Fibroblast of pulmonary artery (primary cell): ENCODE measurements at places on chromosomes 2 and 18.

DNA sequence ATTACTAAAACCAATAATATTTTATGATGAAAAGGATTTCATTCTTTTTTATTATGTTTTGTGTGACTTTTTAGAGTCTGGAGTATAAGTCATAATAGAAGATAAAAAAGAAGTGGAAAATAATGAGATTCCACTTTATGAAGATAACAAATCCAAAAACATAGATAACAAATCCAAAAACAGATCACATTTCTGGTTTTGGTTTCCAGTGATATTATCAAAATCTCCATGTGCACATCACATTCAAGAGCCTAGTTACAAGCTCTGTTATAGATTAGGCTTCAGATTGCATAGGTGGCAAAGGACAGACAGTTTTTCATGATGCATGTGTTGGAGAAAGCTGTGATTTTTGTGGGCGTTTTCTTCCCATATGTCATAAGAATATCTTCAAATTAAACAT, 648.2 kb downstream of the STK39 start:
- DNase-seq: no peak

GRCh38 chr2:43458014-43458628, 137.7 kb downstream of the THADA start:
- DNase-seq: peak; percentile 60

DNA sequence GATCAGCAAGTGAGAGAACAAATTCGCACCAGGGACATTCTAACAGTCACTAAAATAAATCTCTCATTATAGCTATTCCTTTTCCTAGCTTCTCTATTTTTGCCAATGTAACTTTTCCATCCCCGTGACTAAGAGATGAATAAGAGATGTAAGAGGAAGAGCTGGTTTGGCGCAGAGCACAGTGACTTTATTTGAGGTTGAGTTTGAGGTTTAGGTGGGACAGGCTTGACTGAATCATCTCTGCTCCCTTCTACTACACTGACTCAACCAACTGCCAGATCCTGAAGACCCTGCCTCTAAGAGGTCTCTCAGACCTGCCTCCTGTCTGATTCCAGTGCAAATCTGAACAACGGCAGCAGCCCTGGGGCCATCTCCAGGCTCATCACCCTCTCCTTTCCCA, 28.0 kb downstream of the RFX8 start:
- DNase-seq: peak; percentile 52

GRCh38 chr2:95087379-95087778, 34.2 kb downstream of the MRPS5 start:
- DNase-seq: no peak

DNA sequence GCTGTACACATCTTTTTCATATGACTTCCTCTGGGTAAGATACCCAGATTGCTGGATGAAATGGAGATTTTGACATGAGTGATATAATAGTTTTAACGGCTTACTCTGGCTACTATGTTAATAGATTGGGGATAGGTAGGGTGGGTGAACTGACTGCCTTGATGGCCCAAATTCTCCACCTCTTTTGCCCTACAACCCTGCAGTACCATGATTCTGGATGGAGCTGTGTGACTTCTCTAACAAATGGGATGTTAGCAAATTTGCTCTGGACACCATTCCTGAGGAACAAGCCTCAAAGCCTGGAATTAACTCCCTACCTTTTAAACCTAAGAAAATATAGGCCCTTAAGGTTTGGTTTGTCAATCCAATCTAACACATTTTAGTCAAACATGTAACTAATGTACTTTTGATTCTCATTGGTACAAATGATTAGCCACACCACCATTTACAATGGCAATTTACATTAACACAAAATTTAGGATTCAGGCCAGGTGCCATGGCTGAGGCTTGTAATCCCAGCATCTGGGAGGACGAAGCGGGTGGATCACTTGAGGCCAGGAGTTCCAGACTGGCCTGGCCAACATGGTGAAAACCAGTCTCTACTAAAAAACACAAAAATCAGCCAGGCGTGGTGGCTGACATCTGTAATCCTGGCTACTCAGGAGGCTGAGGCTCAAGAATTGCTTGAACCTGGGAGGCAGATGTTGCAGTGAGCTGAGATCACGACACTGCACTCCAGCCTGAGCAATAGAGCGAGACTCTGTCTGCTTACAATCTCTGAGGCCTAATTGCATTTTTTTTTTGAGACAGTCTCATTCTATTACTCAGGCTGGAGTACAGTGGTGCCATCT, 12.8 kb downstream of the CLK1 start:
- DNase-seq: no peak

DNA sequence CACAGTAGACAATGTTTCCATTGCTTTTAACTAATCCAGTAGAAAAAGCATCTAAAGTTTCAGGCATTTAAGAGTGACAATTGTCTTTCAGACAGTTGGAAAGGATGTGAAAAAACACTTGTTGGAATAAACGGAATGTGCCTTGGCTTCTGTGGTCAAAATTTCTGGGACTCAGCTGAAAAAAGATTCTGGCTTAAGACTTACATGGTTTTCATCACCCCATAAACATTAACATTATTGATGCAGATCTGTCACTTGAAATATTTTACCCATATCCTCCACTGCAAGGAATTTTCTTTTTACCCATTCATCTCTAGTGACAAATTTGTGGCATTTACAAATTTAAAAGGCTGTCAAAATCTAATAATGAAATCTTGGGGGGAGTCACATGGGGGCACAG, 166.0 kb downstream of the SRBD1 start:
- DNase-seq: no peak

DNA sequence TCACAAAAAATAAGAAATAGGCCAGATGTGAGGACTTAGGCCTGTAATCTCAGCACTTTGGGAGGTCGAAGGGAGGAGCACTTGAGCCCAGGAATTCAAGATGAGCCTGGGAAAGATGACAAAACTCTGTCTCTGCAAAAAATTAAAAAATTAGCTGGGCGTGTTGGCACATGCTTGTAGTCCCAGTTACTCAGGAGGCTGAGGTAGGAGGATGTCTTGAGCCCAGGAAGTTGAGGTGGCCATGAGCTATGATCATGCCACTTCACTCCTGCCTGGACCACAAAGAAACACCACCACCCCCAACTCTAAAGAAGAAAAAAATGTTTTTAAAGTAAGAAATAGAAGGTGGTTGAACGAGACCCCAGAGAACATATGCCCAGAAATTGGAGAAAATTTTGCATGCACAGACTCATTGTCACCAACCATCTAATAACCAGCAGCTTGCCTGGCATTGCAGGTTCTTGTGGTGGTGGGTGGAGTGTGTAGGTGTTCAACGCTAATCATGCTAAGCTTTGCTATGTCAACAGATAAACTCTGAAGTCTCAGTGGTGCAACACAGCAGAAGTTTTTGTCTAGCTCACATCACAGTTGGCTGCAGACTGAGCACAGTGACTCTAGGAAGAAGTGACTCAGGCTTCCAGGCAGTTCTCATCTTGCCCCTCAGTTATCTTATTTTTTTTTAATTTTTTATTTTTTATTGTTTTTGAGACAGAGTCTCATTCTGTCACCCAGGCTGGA, 18.6 kb downstream of the ARL4C start:
- no peak for DNase-seq

GRCh38 chr2:98771721-98772524, 41.0 kb upstream of the MGAT4A start:
- peak; percentile 76 for DNase-seq

DNA sequence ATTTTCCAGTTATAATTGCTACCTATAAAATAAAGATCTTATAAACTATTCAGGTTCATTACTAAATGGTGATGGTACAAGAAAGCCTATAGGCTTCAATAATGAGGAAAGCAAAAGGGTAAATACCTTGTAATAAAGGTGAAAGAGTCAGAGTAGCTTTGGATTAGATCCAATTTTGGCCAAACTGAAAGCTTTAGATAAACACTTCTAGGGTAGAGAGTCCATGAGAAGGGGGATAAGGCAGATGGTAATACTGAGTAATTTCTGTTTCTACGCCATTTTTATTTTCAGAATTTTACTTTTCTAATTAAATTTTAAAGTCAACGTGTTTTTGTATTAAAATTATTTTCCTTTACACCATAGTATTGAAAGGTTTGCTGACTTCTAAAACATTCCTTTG, 9.4 kb downstream of the CASP8 start:
- DNase-seq: no peak

DNA sequence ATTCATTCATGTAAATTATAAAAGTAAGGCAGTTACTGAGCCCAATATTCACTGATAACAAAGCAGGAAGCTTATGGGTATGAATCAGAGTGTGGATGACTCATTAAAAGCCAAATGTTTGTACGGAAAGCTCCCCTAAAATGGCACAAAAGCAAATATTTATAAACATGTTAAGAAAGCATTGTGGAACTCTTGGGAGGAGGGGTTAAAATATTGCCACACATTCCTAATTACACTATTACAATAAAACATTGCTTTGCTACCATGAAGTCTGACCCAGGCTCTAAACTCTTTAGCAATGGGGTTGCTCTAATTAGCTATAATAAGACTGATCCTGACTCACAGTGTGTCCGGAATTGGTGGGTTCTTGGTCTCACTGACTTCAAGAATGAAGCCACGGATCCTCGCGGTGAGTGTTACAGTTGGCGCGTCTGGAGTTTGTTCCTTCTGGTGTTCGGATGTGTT, 110.9 kb downstream of the NAB1 start:
- DNase-seq: peak; percentile 91

DNA sequence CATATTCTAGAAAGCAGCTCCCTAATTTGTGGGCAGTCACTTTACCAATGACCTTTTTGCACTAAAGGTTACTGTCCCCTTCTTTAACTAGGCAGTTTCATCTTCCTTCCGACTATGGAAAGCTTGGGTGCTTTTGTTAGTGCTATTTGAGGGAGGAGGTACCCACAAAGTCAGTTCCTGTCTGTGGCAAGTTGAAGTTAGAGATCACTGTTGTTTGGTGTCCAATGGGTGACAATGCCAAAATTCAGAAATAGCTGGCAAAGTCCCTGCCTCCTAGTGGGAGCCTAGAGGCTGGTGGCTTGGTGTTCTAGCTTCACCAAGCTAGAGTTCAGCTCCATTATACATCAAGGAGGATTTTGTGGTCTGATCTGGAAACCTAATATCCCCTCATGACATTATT, 87.1 kb upstream of the PNPT1 start:
- no peak for DNase-seq

GRCh38 chr18:62372156-62372555, 47.0 kb downstream of the TNFRSF11A start:
- no peak for DNase-seq

- peak; percentile 29 for DNase-seq
Observed at GRCh38 chr2:233686928-233687327, 5.2 kb downstream of the UGT1A7 start.

- DNase-seq: no peak
Observed at GRCh38 chr2:163733956-163734355, 1.9 kb downstream of the FIGN start.

DNA sequence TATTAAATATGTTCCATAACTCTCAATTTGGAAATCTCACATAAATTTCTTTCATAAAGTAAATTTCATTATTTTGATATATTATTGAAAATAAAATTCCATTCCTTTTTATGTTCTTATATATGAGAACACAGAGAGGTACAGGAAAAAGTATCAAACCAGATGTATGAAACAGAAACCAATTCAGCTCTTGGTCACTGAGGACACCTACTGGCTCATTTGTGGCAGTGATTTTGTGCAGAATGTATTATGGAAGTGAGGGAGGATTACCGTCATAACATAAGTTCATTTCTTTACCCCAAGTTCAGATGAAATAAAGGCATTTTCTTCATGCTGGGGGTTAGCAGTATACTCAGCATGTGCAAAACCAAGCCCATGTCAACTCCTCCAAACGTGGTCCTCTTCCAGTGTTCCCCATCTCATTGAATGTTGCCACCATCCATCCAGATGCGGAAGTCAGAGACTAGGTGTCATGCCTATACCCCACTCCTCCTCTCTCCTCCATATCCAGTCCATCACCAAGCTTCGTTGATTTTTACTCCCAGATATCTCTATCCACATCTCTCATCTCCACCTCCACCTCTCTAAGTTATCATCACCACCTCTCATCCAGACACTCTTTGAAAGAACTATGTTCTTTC, 41.7 kb upstream of the MALL start:
- peak; percentile 88 for DNase-seq

DNA sequence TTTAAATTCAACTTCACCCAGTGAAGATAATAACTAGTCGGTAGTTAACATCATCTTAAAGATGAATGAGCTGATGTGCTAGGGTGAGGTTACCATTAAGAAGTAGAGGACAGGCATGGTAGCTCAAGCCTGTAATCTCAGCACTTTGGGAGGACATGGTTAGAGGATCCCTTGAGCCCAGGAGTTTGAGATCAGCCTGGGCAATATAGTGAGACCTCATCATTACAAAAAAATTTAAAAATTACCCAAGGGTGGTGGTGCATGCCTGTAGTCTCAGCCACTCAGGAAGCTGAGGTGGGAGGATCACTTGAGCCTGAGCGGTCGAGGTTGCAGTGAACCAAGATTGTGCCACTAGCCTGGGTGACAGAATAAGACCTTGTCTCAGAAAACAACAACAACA, 4.7 kb downstream of the GALNT5 start:
- no peak for DNase-seq

- DNase-seq: peak; percentile 47
Observed at GRCh38 chr2:223837287-223838061, at the start of gene AP1S3. TSS of gene AP1S3 (minus strand) at chr2:223837582. CDS start at chr2:223837450, 132 bp downstream.

- peak; percentile 91 for DNase-seq
Observed at GRCh38 chr2:39696838-39697237, 31.1 kb downstream of the TMEM178A start.

DNA sequence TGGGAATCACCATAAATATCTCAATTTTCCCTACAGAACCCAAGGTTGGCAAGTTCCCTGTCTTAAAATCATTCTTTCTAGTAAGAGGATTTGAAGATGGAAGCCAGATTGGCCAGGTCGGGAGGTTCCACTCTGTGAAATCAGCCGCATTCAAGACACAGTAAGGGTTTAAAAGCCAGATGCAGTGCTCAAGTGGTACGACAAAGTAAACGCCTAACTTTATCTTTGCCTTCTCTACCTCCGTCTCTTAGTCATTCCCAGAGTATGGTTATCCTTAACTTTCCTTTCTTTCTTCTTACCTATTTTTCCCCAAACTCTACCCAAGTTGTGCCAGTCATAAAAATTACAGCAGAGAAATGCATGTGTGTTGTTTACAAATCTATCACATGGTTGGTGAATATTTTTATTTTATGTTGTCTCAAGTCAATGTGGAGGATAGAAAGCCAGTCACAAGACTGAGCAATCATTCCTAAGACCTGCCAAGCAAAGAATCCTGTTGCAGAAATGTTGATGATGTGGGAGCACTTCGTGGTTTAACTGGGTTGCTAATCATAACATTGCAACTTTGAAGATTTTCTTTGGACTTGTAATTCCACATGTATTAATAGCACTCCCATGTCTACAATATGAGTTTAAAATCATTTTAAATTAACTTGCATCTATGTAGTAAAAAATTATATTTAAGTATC, 62.6 kb downstream of the SLC40A1 start:
- DNase-seq: peak; percentile 52

GRCh38 chr2:127911737-127912136, 26.0 kb upstream of the AMMECR1L start:
- no peak for DNase-seq

GRCh38 chr18:39058386-39059000, 1492.9 kb upstream of the CELF4 start:
- DNase-seq: peak; percentile 56

DNA sequence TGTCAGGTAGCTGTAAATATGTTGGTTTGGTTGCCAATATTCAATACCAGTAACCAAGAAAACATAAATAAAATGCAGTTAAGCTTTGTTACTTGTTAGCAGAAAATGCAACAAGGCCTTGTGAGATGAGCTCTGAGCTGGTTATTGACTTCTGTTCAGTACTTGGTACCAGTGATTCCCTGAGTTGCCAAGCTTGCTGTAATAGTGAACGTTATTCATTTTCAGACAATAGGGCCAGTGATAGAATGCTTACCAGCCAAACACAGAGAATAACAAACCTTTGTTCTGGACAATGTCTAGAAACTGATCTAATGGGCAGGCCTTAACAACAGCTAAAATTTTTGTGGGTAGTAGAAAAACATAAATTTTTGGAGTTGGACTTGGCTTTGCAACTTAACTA, 29.5 kb downstream of the RASGRP3 start:
- DNase-seq: no peak
